Activated naive CD4-positive, alpha-beta T cell (primary cell): ENCODE measurements at places on chromosomes 7 and 10.
A peak's percentile ranks its signal among the peaks of the same experiment; 100 is the strongest.

- no peak for DNase-seq
Measured at GRCh38 chr7:36006636-36007229, 146.3 kb upstream of the EEPD1 start.

- no peak for DNase-seq
Measured at GRCh38 chr7:40544871-40545303, 410.1 kb downstream of the SUGCT start.

GRCh38 chr10:70592746-70593512 lies 9.6 kb downstream of the PRF1 start:
- no peak for DNase-seq

DNA sequence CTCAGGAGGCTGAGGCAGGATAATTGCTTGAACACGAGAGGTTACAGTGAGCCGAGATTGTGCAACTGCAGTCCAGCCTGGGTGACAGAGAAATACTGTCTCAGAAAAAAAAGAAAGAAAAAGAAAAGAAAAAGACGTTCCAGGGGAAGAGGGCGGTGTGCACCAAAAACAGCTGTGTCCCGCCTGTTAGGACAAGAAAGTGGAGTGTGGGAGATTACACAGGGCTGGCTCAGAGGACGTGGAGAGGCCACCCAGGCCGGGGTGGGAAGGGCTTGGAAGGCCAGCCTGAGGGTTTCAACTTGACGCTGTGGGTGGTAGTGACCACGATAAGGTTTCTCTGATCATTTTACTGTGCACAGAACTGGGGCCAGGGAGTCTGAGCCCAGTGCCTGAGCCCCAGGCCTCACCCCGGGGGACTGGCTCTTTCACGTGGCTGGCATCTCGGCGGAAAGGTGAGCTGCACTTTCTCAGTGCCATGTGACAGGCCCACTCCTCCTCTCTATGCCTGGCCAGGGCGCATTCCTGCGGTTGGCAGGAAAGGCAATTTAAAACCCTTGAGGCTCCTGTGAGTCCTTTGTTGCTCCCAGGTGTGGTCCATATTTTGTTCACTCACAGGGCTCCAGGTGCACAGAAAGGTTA lies 13.9 kb downstream of the RHBDD2 start:
- DNase-seq: no peak

- DNase-seq: no peak
Measured at GRCh38 chr10:78997635-78998618, 70.8 kb upstream of the ZMIZ1 start.

GRCh38 chr7:36659172-36659516 lies 65.2 kb downstream of the AOAH start:
- no peak for DNase-seq

GRCh38 chr7:151905353-151905752 lies 28.4 kb upstream of the PRKAG2 start:
- DNase-seq: no peak

DNA sequence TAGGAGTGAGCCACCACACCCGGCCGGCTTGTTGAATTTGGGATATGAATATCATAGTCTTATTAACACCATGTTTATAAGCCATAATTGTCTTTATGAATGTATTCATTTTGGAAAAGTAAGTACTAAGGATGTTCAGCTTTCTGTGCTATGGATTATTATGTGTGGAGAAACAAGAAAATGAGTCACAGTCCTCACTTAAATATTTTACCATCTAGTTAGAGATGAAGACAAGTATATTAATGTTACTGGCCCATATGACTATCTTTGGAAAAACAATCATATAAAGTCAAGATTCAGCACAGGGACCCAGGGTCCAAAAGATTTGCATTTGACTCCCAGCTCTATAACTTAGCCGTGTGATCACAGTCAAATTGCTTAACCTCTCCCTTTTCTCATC lies 9.8 kb upstream of the TOMM7 start:
- DNase-seq: no peak

GRCh38 chr7:33773053-33773452 lies 132.3 kb upstream of the BMPER start:
- no peak for DNase-seq

DNA sequence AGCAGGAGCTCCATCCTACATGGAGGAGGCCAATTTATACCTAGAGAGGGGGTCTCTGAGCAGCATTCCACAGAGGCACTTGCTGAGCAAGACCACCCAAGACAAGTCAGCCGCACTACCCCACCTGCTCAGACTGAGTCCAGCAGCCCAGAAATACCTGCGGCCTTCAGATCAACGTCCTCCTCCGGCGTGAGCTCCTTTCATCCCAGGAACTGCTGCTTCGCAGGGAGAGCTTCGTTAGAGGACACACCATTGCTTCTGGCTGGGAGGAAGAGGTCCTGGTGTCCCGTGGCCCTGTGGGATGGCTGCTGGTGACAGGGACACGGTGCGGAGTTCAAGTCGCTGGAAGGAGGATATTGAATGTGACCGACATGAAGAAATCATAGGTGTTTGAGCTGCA lies 216.9 kb upstream of the PPP2R2D start:
- DNase-seq: no peak

- DNase-seq: no peak
Measured at GRCh38 chr10:67250686-67251085, 324.9 kb downstream of the LRRTM3 start.

- no peak for DNase-seq
Measured at GRCh38 chr7:108227366-108227765, 97.2 kb upstream of the LAMB4 start.

DNA sequence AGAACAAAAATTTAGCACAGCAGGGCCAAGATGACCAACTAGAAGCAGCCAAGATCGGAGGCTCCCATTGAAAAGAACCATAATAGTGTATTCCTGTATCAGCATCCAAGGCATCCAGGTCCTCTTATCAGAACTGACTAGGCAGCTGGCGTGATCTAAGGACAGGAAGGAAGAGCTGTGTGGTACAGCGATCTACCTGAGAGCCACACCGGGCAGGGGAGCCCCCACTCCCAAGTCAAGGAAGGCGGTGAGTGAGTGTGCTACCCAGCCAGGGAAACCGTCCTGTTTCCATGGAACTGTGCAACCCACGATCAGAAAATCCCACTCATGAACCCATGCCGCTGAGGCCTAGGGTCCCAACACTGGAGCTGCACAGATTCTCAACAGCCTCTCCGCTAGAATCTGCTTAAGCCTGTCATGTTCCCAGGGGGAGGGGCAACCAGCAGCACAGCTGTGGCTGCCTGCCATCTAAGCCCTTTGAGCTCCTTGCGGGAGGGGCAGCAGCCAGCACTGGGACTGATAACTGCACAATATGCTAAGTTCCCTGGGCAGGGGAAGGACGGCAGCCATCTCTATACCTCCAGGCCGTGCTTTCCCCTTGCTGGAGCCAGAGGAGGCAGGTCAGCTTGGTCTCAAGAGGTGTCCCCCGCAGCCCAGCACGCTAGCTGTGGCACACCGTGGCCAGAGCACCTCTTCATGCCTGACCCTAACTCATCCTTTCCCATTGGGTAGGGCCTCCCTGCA lies 213.0 kb upstream of the SMIM30 start:
- no peak for DNase-seq

DNA sequence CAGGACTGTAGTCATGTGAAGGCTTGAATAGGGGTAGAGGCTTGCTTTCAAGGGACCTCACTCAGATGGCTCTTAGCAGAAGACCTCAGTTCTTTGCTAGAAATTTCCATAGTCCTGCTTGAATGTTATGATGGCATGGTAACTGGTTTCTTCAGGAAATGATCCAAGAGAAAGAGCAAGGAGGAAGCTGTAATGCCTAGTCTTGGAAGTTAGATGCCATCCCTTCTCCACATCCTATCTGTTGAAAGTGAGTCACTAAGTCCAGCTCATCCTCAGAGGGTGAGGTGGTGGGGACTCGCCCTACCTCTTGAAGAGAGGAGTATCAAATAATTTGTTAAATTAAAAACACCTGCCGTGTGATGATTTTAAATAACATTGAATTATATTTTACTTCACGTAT lies 4.6 kb downstream of the MGAM start:
- DNase-seq: no peak

- no peak for DNase-seq
Measured at GRCh38 chr10:99674762-99675161, 15.5 kb downstream of the ENTPD7 start.

GRCh38 chr7:38686888-38687287 lies 55.7 kb upstream of the AMPH start:
- no peak for DNase-seq

DNA sequence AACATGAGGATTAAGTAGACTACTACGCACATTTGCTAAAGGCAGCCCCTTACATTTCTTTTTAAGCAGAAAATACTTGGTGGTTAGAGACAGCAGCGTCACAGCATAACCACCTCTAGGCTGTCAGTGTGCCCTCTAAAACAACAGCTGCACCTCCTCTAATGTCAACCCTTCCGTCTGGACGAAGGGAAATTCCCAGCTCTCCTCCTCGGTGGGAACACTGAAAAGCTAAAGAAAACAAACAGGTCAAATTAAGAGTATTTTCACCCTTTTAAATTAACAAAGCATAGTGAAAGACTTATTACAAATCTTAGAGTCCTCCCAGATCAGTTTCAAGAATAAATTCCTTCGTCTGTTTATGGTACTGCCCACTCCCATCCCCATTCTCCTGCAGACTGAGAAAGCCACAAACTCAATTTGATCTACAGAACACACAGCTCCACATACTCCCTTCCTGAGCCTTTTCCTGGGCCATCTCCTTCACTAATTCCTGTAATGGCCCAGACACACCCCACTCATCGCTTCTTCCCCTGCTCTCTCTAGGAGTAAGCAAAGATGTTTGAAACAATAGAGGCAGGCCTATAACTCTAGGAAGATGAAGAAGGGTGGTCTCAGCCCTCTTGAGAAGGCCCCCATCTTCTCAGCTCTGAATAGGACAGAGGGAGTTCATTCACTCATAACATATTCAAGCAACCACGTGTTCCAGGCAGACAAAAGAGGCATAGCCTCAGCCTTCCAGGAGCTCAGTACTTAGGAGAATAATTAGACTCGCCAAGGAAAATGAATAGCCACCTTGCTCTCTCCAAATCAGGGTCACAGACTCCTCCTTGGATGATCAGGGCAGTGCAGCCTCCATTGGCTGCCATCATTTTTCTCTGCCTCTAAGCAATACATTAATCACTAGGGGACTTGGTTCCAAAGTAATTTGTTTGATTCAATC lies 47.5 kb upstream of the HNRNPH3 start:
- DNase-seq: no peak

- DNase-seq: no peak
Measured at GRCh38 chr10:1166101-1166827, 110.1 kb downstream of the WDR37 start.

- DNase-seq: peak; percentile 5
Measured at GRCh38 chr7:87152897-87153641, 816 bp downstream of the DMTF1 start.

- no peak for DNase-seq
Measured at GRCh38 chr10:80154978-80155695, 22.6 kb downstream of the PLAC9 start.

DNA sequence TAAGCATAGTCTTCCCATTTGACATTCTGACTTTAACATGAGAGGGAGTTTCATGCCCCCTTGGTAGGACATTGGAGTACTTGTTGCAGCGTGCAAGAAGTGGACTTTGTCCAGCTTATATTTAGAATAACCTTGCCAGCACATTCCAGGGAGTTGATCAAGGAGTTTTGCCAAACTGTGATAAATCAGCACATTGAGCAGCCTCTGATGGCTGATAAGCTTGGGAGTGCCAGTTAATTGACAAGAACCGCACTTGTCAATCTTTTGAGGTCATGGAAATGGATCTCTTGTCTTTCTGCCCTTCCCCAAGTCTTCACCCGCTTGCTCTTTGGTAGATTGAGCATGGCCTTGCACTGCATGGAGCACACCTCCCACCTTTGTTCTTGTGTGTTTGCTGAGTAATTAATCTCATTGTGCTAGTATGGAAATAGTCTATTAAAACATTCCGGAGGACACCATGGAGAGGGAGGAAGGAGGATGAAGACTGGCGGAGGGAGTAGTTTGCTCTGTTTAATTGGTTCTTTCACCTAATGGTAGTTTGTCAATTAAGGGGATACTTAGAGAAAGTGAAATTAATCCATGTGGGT lies 668.5 kb upstream of the GALNT17 start:
- no peak for DNase-seq

DNA sequence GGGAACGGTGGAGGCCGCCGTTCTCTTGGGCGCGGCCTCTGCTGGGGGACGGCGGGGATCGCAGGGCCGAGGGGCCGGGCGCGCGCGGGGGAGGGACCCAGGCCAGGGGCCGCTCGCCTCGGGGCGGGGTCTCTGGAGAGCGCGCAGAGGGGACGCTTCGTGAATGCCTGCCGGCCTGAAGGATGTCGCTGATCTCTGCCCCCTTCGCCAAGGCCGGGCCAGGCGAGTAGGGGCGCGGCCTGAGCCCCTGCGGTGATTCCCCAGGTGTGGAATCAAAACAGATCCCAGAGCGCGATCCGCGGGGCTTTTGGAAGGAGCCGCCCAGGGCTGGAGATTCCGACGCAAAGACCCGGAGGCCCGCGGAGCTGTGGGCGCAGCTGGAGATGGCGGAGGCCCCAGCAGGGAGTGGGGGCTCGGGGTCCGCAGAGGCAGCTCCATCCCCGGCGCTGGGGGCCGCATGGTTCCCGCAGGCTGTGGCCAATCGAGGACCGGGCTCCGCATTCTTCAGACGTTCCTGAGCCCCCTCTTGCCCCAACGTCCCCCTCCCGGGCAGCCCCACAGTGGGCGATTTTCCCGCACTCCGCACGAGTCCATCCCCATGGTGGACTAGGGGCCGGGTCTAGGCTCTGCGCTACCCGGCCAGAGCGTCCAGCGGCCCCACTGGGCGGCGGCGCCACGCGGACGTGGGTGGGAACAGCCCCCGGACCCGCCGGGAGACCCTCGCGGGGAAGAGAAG lies 166.0 kb downstream of the ACTR3B start:
- no peak for DNase-seq

DNA sequence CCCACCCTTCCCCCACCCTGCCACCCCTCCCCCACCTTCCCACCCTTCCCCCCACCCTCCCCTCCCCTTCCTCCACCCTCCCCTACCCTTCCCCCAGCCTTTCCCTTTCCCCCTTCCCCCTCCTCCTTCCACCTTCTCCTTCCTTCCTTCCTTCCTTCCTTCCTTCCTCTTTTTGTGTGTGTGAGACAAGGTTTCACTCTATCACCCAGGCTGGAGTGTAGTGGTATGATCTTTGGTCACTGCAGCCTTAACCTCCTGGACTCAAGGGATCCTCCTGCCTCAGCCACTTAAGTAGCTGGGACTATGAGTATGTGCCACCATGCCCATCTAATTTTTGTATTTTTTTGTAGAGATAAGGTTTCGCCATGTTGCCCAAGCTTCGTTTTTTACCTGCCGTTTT lies 35.2 kb downstream of the CYP17A1 start:
- DNase-seq: no peak

DNA sequence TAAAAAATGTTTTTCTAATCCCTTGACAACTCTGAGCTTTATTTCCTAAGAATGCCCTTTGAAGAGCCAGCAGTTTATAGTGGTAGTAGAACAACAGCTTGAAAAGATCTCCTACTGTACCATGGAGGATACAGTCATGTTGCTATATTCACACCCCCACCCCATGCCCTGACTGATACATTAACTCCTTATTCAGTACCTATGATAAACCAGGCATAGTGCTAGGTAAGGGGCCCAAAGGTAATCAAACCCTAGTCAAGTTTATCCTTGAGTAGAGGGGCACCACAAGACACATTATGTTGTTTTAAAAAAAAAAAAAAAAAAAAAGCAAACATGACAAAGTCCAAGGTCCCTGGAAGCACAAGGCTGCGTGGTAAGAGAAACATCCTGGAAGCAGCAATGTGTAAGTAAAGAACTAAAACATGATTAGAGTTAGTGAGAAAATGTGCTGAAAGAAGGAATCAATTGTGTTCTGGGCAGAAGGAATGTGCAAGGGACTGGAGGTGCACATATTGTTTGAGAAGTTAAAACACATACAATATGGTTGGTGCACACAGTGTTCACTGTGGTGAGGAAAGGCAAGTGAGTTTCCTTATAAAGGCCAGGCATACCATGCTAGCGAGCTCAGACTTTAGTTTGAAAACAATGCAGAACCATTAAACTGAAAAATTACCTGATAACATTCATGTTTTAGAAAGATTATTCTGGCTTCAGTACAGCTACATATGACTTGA lies 51.2 kb downstream of the PDE1C start:
- DNase-seq: no peak
